ENCODE measurements at places on chromosomes 12 and 14.

DNA sequence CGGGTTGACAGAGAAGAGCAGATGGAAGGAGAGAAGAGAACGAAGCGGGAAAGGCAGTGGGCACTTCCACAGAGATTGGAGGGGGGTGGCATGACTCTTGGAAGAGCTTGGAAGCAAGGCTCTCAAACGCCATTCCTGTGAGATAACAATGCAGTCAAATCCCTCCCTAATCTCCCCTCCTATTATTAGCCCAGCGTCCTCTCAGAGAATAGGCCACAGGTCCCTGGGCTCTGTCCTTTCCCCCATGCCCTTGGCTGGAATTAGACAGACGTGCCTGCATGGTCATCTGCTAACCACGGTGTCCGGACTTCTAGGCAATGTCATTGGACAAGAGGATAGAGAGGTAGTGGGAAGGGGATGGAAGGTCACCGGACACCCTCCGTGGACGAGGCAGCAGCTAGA lies 8.0 kb upstream of the MYH7 start:
- DNase-seq: no peak

GRCh38 chr12:28537474-28537873 lies 347.2 kb downstream of the CCDC91 start:
- no peak for DNase-seq

- DNase-seq: no peak
Measured at GRCh38 chr12:124085419-124086296, 112.6 kb downstream of the ZNF664 start.

GRCh38 chr12:121626853-121627640 lies 717 bp downstream of the ORAI1 start:
- peak; percentile 87 for DNase-seq

- DNase-seq: no peak
Measured at GRCh38 chr12:130904064-130904463, 32.2 kb downstream of the RAN start.

- no peak for DNase-seq
Measured at GRCh38 chr14:45246691-45247090, 6.3 kb downstream of the MIS18BP1 start.

- DNase-seq: peak; percentile 98
Measured at GRCh38 chr14:75069121-75069810, at the start of gene ZC2HC1C. TSS of gene ZC2HC1C (plus strand) at chr14:75069641. CDS start at chr14:75070574, 933 bp downstream.

GRCh38 chr12:108568338-108569154 lies 6.2 kb downstream of the ISCU start:
- DNase-seq: peak; percentile 39

- DNase-seq: no peak
Measured at GRCh38 chr14:27672047-27672446, 1074.2 kb upstream of the NOVA1 start.

GRCh38 chr14:90969531-90970166 lies 90.8 kb downstream of the RPS6KA5 start:
- DNase-seq: no peak

DNA sequence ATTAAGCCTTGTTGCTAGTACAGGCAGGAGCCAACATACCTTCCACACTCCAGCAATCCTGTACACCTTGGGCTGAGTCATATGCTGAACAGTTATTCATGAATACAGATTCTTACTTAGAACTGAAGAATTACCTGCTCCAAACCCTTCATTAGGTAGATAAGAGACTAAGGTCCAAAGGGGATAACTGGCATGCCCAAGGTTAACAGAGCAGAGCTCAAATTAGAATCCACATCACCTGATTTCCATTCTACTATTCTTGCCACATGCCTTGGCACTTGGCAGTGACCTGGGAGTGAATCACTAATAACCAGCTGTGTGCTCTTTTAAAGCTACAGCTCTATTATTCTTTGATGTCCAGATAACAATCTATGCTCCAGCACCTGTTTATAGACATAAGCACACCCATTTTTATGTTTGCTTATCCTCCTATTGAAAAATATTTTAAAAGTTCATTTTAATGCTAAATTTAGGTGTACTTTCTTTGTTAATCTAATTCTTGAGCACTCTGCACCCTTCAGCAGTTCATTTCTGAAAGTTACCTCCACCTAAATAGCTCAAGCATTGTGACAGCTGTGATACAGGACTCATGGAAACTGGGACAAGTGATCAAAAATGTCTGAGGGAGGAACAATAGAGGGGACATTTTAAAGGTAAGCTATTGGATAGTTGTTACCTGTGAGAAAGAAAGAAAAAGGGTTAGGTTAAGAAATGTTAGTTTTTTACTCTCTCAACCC lies 19.4 kb downstream of the LPCAT3 start:
- DNase-seq: no peak

- DNase-seq: no peak
Measured at GRCh38 chr14:89519040-89519439, 102.0 kb upstream of the FOXN3 start.

GRCh38 chr12:71356569-71356968 lies 83.0 kb upstream of the LGR5 start:
- no peak for DNase-seq

DNA sequence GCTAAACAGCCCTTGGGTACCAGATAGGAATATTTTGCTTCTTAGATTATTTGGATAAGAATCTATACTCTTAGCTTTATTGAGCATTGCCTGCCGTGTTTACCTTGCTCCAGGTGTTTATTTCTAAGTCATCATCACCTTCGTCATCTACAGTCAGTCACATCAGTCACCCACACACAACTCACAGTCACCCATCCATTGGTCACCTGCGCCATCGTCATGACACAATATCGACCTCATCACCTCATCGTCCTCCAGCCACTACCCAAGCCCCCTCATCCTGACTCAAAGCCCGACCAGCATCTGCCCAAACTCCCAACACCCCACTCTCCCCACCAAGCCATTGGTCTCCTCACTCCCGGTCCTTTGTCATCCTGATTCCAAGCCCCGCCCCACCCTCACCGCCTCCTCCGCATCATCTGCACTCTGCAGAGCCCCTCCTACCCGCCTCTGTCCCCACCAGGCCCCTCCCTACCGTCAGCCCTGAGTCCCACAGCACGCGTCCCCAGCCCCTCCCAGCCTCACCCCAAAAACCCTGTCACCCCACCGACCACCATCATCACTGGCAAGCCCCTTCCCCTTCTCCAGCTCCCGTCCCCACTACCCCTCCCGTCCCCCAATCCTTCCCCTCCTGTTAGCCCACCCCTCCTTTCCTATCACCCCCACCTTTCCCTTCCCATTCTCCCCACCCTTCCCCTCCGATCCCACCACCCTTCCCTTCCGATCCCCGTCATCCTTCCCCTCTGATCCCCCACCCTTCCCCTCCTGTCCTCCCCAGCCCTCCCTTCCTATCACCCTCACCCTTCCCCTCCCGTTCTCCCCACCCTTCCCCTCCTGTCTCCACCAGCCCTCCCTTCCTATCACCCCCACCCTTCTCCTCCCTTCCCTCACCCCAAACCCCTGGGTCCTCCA lies 9.8 kb downstream of the DLK1 start:
- DNase-seq: no peak

GRCh38 chr12:80551897-80552296 lies 107.9 kb downstream of the PTPRQ start:
- no peak for DNase-seq

DNA sequence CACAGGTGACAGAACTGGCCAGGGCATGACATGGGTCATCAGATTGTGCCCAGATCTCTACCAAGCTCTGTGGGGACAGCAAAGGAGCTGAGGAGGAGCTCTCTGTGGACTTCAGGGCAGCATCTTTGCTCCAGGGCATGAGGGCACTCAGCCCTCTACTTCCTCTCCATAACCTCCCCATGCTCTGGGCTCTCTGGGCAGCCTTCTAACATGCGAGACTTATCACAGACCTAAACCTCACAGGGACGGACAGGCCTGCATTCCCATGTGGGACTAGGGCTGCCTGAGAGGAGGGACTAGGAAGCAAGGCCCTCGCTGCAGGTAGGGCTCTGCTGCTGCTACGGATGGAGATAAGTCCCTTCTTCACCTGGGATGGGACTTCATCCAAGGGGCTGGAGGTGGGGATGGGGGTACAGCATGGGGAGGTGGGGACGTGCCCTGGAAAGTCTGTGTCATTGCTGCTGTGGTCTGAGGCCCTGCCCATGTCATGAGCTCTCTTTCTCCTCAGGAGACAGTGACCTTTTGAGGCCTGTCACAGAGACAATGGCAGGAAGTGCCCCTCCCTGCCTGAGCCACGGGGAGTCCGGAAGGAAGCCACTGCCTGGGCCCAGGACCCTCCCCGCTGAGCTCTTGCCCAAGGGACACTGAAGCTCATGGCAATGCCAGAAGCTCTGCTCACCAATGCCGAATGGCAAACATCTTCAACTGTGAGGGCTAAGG lies 44.1 kb downstream of the PITPNM2 start:
- no peak for DNase-seq

- DNase-seq: no peak
Measured at GRCh38 chr12:42603246-42603990, 13.9 kb upstream of the PRICKLE1 start.

GRCh38 chr12:68175557-68176061 lies 16.1 kb upstream of the IFNG start:
- DNase-seq: no peak

DNA sequence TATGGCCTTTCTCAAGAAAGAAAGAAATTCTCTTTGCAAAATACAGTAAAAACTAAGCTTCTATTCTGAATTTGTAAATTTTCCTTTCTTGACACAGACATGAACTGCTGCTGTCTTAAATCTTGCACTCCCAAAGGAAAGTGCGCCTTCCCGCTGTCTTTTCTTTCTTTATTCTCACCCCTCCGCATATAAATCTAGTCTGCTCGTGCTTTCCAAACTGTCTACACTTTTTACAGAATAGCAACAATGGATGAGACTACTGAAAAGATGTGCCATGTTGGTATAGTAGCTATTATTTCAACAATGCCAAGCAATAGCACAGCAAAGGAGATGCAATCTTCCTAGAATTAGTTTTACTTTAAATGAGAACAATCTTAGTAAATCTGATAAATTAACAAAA lies 328.8 kb upstream of the PDE3A start:
- DNase-seq: no peak

DNA sequence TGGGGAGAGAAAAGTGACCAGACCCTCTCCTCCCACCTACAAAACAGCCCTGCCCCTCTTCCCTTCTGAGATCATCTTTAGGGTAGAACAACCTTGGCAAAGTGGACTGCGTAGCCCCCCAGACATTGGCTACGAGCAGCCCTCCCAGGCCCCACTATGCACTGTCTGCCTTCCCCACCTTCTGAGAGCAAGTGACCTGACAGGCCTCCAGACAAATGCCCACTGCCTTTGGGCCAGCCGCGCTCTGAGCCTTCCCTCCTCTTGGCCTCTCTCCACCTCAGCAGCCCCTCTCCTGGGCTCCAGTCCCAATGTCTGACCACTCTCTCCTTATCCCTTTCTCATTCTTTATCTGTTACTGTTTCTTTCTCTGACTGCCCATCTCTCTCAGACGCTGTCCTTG lies 46.5 kb upstream of the CCND2 start:
- no peak for DNase-seq

DNA sequence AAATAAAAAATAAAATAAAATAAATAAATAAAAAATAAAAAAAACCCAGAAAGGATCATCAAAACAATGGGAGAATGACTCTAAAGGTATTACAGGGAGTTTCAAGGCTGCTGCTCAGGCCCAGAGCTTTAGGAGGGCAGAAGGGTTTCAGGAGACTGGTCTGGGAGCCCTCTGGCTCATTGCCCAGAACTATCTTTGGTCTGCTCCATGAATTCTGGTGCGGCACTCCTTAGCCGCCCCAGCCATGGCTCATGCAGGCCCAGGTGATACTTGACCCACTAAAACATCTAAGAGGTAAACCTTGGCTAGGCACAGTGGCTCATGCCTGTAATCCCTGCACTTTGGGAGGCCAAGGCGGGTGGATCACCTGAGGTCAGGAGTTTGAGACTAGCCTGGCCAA lies 14.7 kb upstream of the TMED10 start:
- no peak for DNase-seq

DNA sequence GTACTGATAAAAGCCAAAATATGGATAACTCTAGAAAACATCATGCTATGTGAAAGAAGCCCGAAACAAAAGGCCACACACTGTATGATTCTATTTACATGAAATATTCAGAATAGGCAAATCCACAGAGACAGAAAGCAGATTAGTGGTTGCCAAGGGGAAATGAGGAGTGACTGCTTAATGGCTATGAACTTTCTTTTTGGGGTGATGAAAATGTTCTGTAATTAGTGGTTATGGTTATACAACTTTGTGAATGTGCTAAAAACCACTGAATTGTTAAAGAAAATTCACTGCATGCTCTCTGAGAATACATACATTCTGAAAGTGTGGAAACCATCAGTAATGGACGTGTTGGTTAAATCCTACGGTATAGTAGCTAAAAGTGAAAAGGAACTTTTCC lies 39.9 kb upstream of the STON2 start:
- no peak for DNase-seq

DNA sequence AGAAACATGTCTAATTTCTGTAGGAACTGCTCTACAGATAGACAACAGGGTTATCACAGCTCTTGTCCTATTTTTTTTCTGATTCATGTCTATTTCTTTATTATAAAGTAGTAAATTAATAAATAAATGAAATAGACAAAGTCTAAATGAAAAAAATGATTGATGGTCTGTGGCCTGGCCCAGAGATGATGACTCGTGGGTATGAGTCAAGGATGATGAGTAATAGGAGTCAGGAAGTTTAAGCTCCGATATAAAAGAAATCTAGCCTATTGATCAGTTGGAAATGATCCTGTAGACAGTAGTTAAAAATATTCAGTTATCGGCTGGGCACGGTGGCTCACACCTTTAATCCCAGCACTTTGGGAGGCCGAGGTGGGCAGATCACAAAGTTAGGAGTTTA lies 90.6 kb upstream of the RTL1 start:
- DNase-seq: no peak

- DNase-seq: no peak
Measured at GRCh38 chr14:89740241-89740640, 214.3 kb downstream of the EFCAB11 start.

GRCh38 chr12:79422060-79422812 lies 268.5 kb downstream of the PAWR start:
- DNase-seq: no peak

GRCh38 chr12:22287101-22287500 lies 47.4 kb downstream of the ST8SIA1 start:
- DNase-seq: no peak

GRCh38 chr14:88496414-88496813 lies 58.4 kb downstream of the PTPN21 start:
- DNase-seq: no peak

- peak; percentile 70 for DNase-seq
Measured at GRCh38 chr14:68191567-68192321, 372.2 kb downstream of the RAD51B start.

GRCh38 chr12:69071091-69071370 lies 138.1 kb upstream of the CPM start:
- peak; percentile 49 for DNase-seq
